ENCODE measurements at places on chromosomes 4 and X. TPM values are rescaled to one million over a fixed set of nuclear protein-coding genes. Genes with fewer than 3 reads are reported as not detected.

The ANAPC4 gene
- total RNA-seq: 38.5 TPM

The SORBS2 gene
- not detected for total RNA-seq

The INPP4B gene
- 78.7 TPM for total RNA-seq

The KCTD8 gene
- not detected for total RNA-seq

The SMR3B gene
- not detected for total RNA-seq

The PPARGC1A gene
- not detected for total RNA-seq

The USP51 gene
- total RNA-seq: 1.5 TPM

The FAM114A1 gene
- total RNA-seq: 1.6 TPM

The SNCA gene
- 15.9 TPM for total RNA-seq

The RAB39B gene
- 7.6 TPM for total RNA-seq

The USP17L10 gene
- not detected for total RNA-seq

The S100P gene
- total RNA-seq: 8.9 TPM

The PLS3 gene
- total RNA-seq: 0.41 TPM

The TBC1D8B gene
- total RNA-seq: 0.55 TPM

The CXorf58 gene
- not detected for total RNA-seq

The NEUROG2 gene
- not detected for total RNA-seq

The PAGE2 gene
- total RNA-seq: not detected

The GPRASP1 gene
- total RNA-seq: 2.6 TPM

The FMR1NB gene
- total RNA-seq: not detected
